T-helper 2 cell (primary cell): ENCODE measurements at places on chromosomes 2 and 18.

DNA sequence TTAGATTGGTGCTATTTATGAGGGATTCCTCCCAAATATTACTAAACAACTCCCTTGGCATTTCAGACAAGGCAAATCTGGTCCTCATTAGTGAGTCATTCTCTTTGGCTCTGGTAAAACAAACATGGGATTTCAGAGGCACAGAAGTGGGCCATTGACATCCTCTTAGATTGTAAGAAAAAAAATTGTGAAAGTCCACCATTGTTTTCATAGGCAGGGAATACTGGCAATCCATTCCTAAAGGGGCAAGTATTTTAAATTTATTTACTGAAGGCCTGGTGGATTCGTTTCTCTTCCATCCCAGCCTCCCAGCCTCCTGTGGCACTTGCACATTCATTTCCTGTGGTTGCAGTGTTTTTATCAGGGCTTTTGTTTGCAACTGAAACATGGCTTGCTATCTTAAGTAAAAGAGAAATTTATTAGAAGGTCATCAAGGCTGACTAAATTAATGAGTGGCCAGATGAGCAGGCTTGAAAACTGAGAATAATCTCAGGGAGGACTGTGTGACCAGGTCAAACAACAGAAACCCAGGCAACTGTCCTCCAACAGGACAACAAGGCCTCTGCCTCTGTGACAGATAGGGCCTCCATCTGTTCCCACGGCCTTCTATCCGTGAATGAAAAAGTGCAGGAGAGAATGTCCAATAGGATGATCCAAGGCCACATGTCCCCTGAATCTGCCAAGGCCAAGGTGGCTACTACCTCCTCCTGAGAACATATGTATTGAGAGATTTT is 23.1 kb upstream of the TNFAIP6 start:
- DNase-seq, result no peak

- DNase-seq, result no peak
These were observed 440.3 kb downstream of the LRATD1 start for GRCh38 chr2:15072836-15073235.

DNA sequence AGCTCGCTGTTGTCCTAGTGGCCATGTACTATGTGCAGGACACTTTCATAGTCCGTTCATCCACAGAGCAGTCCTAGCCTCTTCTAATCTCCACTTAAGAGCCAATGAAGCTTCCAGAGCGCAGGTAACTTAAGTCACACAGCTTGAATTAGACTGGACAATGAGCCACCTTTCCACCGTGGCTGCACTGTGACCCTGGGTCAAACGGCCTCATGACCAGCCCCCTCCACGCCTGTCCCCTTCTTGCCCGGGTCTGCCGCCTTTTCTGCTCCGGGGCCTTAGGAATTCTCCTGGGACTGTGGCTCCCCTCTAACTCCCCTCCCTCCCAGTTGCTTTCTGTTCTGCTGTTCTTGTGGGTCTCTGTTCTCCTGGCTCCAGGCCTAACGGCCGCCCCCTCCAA is 8.4 kb upstream of the PRKCE start:
- DNase-seq, result no peak

DNA sequence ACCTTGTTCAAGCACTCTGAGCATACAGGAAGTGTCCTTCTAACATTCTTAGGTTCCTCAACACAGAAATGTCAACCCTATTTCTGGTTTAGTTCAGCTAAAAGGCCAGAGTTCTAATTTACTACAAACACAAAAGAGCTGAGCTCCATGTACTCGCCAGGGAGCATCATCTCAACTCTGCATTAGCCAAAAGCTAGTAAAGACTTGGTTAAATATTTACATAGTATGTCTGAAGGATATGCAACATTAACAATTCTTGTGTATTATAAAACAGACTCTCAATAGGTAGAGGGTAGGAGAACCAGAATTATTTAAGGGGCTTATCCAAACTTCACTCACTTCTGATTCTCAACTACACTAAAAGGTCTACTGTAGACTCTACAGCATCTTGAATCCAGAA is 154.6 kb downstream of the THADA start:
- no peak for DNase-seq

DNA sequence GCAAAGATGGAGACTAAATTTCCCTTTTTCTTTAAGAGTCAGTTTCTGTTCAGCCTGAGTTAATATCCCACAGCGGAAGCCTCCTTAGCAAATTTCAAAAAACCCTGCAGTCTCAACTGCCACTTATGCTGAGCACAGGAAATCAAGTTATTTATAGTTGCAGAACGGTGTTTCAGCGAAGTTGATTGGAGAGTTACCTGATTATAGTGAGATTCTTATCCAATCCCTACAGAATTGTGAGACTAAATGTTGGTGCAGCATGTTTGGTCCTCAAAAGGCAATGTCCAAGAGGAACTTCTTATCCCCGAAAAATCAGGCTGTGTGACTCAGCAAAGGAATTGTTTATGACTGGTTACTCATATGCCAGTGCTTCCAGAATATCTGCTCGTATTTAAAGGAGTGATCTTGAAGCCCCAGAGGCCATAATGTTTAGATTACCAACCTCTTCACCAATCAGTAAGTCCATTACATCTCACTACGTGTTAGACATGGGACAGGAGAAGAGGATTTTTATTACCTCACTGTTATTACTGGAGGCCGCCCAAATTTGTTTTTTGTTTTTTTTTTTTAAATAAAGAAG is 67.9 kb downstream of the LRRFIP1 start:
- peak; percentile 88 for DNase-seq

GRCh38 chr2:162253435-162253834 is 10.2 kb upstream of the FAP start:
- no peak for DNase-seq

DNA sequence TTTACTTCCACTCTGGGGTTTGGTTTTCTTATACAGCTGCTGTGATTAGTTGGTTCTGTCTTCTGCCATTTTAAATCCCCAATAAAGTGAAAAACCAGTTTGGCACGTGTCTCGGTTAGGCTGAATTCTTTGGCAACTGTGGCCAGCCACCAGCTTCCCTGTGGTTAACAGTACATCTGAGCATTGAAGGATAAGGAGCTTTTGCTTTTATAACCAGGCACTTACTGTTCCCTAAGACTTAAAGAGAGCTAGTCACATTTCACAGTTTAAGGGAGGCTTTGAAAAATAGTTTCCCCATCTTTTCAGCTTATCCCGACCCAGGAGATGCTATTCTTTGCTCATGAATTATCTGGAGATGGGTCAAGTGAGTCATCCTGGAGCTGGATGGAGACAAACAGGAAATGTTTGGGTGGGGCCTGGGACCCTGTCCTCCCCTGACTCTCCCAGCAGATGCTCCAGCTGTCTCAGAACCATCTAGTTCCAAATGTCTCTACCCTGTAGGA is 57.3 kb upstream of the EML6 start:
- DNase-seq, result no peak

DNA sequence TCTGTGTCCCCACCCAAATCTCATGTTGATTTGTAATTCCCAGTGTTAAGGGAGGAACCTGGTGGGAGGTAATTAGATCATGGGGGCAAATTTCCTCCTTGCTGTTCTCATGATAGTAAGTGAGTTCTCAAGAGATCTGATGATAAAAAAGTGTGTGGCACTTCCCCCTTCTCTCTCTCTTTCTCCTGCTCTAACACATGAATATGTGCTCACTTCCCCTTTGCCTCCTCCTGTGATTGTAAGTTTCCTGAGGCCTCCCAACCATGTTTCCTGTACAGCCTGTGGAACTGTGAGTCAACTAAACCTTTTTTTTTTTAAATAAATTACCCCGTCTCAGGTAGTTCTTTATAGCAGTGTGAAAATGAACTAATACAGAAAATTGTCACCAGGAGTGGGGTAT is 380.0 kb downstream of the MEIS1 start:
- no peak for DNase-seq

DNA sequence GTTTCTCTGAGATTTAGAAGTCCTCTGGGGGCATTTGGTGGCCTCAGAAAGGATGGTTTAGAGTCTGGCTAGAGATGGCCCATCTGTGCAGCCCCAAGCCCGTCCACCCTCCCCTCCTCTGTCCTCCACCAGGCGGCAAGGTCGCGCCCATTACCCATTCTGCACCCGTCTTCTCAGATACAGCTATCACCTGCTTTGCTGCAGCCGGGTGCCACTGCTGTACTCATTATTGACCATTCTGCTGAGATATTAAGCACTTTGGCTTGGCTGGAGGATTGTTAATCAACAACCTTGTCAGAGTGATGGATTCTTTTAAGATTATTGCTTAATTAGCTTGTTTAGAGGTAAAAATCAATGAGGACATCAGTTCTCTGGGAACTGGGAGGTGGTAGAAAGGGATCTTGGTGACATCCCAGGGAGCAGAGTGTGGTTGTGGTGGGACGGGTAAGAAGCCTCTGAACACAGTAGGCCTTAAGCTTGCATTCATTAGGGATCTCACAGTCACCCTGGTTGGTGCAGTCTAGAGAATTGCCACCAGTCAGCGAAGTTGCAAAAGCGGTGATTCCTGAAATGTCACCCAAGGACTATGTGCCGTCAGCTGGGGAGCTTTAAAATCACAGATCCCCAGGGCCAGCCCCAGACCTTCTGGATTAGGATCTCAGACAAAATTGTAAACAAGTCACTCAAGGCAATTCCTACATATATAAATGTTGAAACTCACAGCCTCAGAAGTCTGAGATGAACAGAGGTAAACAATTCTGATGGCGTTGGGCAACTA is 90.9 kb downstream of the CAPN13 start:
- no peak for DNase-seq

DNA sequence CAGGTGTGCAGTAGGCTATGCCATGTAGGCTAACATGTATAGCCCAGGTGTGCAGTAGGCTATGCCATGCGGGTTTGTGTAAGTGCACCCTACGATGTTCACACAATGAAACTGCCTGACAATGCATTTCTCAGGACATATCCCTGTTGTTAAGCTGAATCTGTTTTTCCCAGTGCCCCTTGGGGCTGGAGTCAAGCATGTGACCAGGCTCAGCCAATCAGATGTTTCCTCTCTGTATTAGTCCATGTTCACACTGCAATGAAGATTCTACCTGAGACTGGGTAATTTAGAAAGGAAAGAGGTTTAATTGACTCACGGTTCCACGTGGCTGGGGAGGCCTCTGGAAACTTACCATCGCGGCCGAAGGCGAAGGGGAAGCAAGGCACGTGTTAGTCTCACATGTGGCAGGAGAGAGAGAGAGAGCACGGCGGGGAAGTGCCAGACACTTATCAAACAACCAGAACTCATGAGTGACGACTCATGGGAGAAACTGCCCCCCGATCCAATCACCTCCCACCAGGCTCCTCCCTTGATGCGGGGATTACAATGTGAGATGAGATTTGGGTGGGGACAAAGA is 24.2 kb downstream of the ITM2C start:
- no peak for DNase-seq

- DNase-seq, result no peak
These were observed 1.2 kb downstream of the KDSR start for GRCh38 chr18:63365876-63366212.

GRCh38 chr2:57882895-57883515 is 163.6 kb upstream of the VRK2 start:
- no peak for DNase-seq

- no peak for DNase-seq
These were observed 37.0 kb upstream of the CASP8 start for GRCh38 chr2:201223089-201224073.

DNA sequence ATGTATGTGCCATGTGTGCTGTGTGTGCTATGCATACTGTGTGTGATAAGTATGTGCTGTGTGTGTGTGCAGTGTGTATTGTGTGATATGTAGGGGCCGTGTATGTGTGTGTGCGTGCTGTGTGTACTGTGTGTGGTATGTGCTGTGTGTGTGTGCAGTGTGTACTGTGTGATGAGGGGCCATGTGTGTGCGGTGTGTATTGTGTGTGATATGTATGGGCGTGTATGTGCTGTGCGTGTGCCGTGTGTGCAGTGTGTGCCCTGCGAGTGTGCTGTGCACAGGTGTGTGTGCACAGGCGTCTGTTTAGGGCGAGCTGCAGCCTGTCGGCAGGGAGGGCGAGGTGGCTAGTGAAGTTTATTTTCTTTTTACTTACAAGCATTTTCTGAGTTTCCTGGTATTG is 16.1 kb downstream of the SNORC start:
- no peak for DNase-seq

GRCh38 chr2:82839036-82839435 is 1620.0 kb downstream of the SUCLG1 start:
- DNase-seq, result no peak

DNA sequence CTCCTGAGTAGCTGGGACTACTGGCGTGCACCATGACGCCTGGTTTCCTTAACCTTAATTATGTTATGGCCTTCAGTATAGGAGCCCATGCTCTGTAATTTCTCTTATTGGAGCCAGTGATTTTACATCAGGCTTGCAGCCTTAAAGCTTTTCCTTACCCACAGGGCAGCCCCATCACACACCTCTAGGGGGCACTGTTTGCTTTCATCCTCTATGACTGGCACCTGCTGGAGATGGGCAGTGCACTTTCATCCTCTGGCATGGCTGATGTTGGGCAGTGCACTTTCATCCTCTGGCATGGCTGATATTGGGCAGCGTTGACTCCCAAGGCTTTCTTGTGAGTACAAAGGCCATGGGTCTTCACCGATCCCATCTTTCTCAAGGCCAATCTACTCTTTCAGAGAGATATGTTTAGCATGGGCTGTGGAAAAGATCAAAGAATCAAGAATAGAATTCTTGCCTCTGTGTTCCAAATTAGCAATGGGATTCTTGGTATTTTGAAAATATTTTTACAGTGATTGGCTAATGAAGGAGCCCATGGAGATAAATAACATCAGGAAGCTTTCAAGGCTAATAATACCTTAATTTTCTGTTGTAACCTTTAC is 80.7 kb upstream of the MEX3C start:
- DNase-seq, result no peak

DNA sequence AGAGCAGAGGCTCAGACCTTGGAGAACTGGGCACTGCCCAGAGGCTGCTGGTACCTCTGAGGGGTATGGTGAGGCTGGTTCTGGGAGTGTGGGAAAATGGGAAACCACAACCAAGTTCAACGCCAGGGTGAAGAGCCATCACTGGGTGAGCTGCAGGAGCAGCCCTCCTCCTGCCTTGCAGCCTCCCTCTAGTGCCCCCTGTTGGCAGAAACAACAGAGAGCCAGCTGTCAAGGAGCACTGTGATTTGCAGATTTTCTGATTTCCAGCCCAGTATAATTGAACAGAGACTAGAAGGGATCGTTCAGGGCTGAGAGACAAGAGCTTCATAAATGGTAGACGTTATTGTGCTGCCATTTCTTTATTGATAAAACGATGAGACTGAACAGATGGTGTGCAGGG is 50.5 kb downstream of the MAPK4 start:
- no peak for DNase-seq

GRCh38 chr2:192407692-192408091 is 213.0 kb upstream of the TMEFF2 start:
- no peak for DNase-seq

- DNase-seq, result no peak
These were observed 48.6 kb downstream of the LINC00305 start for GRCh38 chr18:64100116-64100922.

GRCh38 chr2:29405266-29405665 is 290.1 kb downstream of the CLIP4 start:
- no peak for DNase-seq

DNA sequence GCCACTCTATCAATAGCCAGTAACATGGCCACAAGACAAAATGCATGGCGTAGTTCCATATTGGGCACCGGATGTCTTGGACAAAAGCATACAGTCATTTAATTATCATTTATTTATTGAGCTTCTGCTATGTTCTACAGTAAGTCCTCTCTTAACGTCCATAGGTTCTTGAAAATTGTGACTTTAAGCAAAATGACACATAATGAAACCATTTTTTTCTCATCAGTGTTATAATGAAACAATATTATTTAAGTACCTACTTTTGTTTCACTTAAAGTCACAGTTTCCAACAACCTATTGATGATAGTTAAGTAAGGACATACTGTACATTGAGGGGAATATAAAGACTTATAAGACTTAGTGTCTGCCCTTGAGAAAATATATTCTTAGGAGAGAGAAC is 84.9 kb downstream of the XRCC5 start:
- peak; percentile 69 for DNase-seq
